Right renal pelvis (tissue), 4 donors: ENCODE measurements at places on chromosomes 12 and 14. TPM values are rescaled to one million over a fixed set of nuclear protein-coding genes. Genes with fewer than 3 reads are reported as not detected.

Gene BRF1
- 27.1 TPM for polyA plus RNA-seq

Gene MARCHF9
- polyA plus RNA-seq: 21.0 TPM

Gene FLVCR2
- polyA plus RNA-seq: 7.5 TPM

Gene UBE2N
- 178 TPM for polyA plus RNA-seq

Gene PLA2G1B
- polyA plus RNA-seq: 0.31 TPM

Gene NRXN3
- 7.2 TPM for polyA plus RNA-seq

Gene PCED1B
- polyA plus RNA-seq: 4.7 TPM

Gene CABP1
- 6.9 TPM for polyA plus RNA-seq

Gene LTBP2
- 7.4 TPM for polyA plus RNA-seq
